ENCODE measurements at places on chromosomes 6 and 20. TPM values are rescaled to one million over a fixed set of nuclear protein-coding genes. Genes with fewer than 3 reads are reported as not detected.

FHL5 gene
- total RNA-seq, result not detected

ATP6V1G2 gene
- 3.3 TPM for total RNA-seq

MYBL2 gene
- 124 TPM for total RNA-seq

IFNGR1 gene
- 20.3 TPM for total RNA-seq

MAS1L gene
- not detected for total RNA-seq

- no peak for DNase-seq
Observed at GRCh38 chr6:170182093-170182780, 108.6 kb downstream of the DLL1 start.

GRCh38 chr6:79574630-79575225, 37.5 kb upstream of the LCA5 start:
- DNase-seq, result no peak

DNA sequence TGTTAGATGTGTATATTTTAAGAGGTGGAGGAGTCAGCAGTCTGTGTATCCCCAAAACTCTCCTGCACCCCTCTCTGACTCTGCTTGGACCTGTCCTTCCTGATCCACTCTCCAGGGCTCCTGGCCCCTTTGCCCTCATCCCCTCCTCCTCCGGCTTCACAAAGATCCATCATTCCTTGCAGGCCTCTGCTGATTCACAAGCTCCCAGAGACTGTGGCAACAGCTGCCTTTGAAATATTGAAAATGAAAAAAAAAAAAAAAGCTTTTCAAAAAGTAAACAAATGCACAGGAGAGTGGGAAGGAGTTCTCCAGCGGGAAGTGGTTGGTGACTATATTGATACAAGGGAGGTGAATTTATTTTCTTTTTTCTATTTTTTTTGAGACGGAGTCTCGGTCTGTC, 330.2 kb upstream of the SULF2 start:
- DNase-seq, result no peak

- DNase-seq, result no peak
Observed at GRCh38 chr6:147282566-147282959, 78.3 kb downstream of the STXBP5 start.

DNA sequence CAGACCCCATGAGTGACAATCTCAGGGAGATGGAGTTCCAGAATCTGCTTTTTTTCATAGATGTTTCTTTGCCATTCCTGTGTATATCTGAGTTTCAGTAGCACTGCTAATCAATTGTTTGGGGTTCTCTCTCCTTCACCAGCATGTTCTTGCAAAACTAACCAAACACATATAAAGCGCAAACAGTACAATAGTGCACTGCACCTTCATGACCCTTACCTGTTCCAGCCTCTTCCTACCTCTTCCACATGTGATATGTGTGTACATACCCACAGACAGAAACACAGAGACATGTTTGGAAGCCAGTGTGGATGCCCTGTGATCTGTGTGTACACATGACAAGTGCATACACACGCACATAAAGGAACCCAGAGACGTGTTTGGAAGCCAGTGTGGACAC, 1.8 kb upstream of the CEP43 start:
- no peak for DNase-seq

DNA sequence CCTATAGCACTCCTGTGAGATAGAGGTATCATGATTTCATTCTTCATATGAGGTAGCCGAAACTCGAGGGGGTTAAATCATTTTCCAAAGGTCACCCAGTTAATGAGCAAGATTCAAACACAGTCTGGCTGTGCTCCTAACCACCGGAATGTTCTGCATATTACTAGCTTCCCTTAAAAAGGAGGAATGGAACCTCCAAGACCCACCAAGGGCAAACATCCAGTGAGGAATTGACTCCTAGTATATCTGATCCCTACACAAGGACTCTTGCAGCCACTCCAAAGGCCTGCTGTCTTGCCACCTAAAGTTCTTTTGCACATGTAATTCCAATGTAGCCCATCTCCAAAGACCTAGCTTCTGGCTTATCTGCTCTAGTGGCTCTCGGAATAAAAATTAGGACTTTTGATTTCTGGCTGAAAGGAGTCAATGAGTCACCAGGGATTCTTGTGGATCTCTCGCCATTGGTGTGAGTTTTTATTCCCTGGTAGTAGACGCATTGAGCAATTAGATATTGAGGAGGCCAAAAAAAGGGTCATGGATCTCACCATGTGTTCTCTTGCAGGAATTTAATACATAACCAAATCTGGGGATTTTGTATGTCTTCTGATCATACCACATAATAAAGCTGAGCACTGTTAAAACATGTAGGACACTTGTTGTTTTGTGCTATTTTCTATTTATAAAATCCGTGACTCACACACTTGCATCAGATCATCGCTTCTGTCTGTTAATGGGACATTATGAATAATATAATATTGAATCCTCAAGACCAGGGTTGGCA, 9.1 kb downstream of the BCAS1 start:
- no peak for DNase-seq

DNA sequence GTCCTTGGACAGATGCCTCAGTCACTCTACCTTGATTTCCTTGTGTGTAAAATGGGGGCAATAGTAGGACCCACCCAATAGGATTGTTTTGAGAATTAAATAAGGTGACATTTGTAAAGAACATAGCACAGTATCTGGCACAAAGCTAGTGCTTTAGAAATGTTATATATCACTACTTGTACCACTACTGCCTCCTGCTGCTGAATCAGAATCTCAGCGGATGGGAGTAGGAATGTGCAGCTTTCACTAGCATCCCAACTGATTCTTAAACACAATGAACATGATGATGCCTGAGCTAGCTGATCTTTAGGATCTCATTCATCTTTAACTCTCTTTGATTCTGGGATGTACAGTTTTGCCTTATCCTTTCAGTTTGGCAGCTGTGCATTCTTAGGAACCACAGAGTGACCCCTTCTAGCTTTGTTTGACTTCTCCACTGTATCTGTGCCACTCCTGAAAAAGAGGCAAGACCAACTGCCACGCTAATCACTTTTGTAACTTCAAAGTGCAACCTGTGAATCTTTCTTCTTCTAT, 7.2 kb downstream of the PBOV1 start:
- no peak for DNase-seq

DNA sequence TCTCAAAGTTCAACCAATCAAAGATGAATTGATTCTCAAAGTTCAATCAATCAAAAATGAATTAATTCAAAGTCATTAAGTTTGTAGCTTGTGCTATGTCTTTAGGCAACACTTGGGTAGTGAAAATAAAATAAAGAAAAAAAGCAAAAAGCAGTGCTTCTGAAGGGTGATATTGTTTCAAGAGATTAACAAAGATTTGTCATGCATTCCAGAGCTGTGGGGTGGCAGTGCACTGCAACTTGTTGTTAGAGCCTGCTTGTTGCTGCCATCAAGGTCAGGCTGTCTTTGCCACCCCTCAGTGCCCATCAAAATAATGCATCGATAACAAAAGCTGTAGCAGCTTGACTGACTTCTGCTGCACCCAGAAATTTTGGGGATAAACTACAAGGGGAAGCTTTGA, 128.6 kb downstream of the RNF144B start:
- DNase-seq, result no peak

DNA sequence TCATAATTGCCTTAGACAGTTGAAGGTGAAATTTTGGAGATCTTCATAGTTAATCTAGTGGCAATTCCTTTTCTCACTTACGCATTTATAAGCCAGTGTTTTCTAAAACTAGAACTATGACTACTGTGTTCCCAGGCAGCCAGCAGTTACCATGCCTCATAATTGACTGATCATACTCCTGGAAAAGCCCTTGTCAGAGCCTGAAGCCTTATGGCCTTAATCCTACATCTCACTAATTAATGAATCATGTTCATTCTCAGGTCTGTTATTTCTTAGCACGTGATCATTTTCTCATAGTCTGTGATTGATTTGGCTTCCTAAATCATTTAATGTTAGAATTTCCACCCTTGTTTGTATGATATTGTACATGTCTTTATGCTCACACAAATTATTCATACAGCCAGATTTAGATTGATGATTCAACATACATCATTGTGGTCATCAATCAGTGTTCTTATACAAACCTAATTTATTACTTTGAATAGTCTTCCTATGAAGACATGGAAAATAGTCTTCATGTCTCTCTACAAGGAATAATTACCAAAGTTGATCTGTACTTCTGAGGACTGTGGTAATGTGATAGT, 132.6 kb upstream of the ASCC3 start:
- no peak for DNase-seq

All from neural crest cell (in vitro differentiated cells).